ENCODE measurements at places on chromosomes 1 and 21.

- no peak for DNase-seq
Measured at GRCh38 chr1:116962987-116963639, 38.4 kb upstream of the CD101 start.

DNA sequence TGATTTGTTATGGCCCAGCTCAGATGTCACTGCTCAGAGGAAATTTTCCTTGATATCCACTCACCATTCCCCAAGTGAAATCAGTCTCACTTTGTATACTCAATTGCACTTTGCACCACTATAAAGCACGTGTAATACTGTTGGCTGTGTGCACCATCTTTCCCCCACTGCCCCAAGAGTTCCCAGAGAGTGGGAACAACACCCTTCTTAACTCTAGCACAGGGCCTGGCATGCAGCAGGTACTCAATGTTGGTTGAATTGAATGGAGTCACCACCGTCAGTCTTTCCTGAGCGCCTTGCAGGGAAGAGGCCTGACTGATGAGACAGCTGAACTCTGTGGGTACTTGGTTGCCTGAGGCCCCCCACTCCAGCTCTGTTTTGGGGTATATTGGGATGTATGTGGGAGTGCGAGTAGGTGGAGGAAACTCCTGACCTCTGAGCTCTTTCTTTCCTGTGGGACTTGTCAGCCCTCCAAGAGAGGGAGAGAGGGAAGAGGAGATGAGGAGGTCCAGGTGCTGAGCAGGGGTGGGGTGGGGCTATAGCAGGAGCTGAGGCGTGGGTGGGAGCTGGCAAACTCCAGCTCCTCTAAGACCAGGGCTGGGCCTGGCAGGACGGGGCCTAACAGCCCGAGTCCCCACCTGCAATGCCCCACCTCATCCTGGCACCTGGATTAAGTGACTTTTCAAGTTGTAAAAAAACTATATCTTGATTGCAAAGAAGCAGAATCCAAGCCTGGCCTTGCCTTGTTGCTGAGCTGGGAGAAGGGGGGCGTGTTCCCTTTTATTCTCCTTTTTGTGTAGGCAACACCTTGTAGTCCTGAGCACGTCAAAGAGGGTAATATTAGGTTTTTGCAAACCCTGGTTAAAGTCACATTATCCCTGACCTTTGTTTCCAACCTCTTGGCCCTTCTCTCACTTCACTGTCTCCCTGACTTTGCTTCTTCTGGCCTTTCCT is 19.4 kb upstream of the WASF2 start:
- DNase-seq = no peak

DNA sequence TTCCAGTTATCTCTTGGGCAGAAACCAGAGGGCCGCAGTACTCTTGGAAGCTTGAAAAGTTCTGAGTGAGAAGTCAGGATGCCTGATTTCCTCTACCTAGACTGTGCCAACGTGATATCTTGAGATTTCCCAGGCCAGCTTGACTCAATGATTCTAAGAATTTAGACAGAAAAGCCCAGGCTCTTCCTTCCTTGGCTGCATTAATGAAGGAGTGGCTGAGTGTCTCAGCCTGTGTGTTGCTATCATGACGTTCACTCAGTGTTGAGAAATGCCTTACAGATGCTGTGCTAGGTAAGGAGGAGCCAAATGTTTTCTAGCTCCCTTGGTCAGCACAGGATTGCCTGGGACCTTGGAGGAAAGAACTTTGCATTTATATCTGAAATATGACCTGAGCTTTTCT is 454.1 kb upstream of the USP24 start:
- DNase-seq = peak; percentile 19

DNA sequence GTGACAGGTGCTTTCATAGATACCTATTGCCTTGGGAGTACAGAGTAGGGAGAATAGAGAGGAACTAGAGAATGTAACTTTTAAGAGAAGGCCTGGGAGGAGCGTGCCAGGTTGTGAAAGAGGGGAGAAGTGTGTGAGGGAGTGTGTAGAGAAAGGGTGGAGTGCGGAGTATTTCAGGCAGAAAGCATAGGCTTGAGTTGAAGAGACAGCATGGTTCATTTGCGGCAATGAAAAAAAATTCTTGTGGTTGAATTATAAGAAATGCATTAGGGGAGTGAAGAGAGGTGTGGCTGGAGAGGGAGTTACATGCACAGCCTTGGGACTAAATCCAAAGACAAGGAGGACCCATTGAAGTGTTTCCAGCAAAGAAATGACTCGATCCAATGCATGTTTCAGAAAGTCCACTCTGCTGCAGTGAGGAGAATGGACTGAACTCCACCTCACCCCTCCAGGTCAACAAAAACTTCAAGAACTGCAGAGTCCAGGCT is 81.7 kb upstream of the ADAM30 start:
- peak; percentile 31 for DNase-seq

DNA sequence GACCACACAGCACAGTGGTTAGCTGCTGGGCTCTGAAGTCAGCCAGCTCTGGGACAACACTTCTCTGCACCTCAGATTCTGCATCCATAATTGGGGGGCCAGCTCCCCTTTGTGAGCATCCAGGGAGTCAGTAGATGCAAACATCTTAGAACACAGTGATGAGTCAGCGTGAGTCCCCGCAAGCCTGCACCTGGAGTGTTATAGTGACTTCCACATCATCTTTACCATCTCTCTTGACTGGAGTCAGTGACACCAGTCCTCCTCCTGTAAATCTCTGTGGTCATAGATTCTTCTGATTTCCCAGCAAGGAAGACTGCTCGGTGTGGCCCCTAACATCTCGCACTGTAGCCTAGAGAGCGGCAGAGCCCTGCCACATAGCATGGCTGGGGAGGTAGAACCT is 13.9 kb upstream of the EDN2 start:
- no peak for DNase-seq

DNA sequence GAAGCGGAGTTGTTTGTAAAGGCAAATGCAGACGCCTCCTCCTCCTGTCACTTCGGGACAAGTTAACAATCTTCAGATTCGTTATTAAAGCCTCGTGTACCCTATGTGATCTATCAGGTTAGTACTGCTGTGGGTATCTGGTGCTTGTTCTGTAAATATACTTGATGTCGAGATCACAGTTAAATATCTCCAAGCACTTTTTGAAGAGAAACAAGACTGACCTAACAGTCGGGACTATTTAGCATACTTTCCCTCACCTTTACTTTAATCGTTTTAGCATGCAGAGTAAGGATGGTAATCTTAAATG is 710 bp downstream of the KLHL20 start:
- no peak for DNase-seq

DNA sequence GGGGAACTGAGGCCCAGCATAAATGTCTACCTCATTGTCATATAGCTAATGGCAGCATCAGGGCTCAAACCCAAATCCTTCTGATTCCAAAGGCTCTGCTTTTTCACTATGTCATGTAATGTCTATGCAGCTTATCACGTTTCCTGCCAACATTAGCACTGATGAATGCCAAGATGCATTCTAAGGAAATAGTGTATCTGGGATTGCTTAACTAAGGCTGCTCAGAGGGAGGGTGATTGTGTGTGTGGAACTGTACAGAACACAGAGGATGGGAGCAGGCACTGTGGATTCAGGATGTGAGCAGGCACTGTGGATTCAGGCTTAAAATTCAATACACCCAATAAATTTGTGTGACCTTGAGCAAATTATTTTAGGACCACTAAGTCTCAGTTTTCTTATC is 456.4 kb upstream of the DEPDC1 start:
- DNase-seq = no peak

DNA sequence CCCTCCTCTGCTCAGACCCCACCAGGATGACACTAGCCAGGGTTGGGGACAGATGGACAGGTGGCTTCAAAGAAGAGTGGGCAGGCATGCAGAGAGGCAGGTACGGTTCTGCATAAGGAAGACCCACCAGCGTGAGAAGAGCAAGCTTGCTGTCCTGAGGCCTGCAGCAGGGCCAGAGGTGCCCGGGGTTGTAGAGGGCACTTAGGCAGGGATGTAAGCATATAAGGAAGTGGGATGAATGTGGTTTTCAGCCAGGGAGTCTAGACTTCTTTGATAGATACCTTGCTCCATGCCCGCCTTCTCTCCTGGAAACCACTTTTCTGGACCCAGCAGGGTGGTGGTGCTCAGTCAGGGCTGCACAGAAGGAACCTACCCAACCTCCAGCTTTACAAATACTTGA is 1.4 kb downstream of the TTC39A start:
- DNase-seq = no peak

- no peak for DNase-seq
Measured at GRCh38 chr1:100267284-100267683, 1.3 kb downstream of the RTCA start.

- peak; percentile 94 for DNase-seq
Measured at GRCh38 chr1:59678493-59679228, 136.1 kb upstream of the HOOK1 start.

GRCh38 chr1:201681375-201681774 is 142.4 kb downstream of the NAV1 start:
- DNase-seq = no peak

- DNase-seq = peak; percentile 95
Measured at GRCh38 chr1:243718893-243719292, 131.2 kb downstream of the AKT3 start.

GRCh38 chr1:218079347-218079746 is 205.7 kb upstream of the RRP15 start:
- DNase-seq = no peak

Measured in fibroblast of skin of right quadriceps (primary cell).